Upper lobe of right lung (tissue), 1 donor: ENCODE measurements at places on chromosomes 11 and 22.

- peak; percentile 77 for DNase-seq
Observed at GRCh38 chr11:17012712-17013547, 1.3 kb downstream of the PLEKHA7 start.

- DNase-seq, result no peak
Observed at GRCh38 chr11:95688501-95689222, 100.9 kb downstream of the FAM76B start.

DNA sequence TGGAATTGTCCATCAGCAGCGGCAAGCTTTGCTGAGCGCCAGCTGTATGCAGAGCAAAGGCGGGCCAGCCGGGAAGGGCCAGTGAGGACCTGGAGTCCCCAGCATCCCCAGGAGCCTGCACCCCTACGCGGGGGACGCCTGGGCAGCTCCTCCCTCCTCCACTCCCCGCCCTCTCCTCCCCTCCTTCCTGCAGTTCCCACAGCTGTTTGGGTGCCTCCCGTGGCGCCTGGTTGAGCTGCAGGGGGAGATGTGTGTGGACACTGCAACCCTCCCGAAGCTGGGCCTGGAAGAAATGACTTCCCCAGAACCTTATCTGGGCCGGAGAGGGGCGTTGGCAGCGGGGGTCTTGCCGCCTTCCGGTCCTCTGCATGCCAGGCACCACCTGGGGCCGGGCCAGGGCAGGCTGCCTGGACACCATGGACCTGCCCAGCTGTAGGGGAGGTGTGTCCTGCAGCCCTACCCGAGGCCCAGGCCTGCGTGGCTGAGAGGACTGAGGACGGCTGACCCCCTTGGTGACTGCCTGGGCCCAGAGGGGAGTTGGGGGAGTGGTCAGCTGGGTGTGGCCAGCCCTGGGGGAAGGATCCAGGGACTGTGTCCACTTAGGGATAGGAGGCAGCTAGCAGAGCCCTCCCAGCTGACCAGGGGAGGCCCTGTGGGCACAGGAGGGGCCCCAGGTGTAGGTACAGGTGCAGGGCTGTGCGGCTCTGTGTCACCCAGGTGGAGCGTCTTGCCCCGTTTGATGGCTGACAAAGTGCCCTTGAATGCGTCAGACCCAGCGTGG, 16.8 kb upstream of the MUC6 start:
- DNase-seq, result peak; percentile 57

DNA sequence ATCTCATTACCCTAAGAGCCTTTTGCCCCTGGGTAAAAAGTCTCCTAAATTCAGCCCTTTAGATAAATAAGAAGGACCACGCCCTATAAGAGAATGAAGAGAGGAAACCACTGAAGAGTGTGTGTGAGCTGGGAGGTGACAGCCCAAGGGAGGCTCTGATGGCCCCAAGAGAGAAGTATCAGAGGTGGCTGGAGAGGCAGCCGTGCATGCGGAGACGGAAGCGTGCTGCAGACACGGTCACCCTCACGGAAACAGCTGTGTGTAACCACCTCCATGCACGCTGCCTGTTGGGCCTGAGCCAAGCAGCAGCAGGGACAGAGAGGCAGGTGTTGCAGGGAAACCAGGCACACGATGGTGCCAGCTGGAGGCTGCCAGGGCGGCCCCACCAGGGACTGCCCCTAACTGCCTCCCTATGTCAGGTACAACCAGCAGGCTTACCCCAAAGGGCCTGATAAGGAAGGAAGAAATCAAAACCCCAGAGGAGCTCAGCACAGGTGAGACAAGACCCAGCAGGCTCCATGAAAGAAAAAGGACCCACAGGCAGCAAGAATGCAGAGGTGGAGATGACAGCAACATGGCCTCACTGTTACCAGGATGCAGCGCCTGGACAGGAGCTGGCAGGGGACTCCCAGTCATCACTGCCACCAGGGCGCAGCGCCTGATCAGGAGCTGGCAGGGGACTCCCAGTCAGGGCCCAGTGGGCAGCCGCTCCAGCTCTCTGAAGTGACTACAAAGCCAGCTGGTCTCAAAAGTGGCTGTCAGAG, 7.8 kb downstream of the LARGE2 start:
- DNase-seq, result peak; percentile 73

DNA sequence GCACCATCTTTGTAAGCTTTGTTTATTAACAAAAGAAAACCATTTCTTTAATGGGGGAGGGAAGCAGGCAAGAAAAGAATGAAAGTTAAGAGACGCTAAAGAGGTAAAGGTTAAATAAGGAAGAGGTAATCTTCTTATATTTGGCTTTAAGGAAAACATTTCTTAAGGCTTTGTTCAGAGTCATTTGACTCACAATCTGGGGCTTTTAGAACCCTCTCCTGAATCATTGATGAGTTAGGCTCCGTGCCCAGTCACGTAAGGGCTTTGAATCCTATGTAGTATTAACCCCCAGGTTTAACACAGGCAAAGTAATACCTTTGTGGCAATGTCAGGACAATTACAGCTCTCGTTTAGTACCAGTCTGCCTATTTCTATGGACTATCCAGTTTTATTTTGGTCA, 26.1 kb downstream of the MADD start:
- DNase-seq, result no peak

GRCh38 chr11:75996523-75997442, 181.8 kb downstream of the UVRAG start:
- DNase-seq, result no peak

DNA sequence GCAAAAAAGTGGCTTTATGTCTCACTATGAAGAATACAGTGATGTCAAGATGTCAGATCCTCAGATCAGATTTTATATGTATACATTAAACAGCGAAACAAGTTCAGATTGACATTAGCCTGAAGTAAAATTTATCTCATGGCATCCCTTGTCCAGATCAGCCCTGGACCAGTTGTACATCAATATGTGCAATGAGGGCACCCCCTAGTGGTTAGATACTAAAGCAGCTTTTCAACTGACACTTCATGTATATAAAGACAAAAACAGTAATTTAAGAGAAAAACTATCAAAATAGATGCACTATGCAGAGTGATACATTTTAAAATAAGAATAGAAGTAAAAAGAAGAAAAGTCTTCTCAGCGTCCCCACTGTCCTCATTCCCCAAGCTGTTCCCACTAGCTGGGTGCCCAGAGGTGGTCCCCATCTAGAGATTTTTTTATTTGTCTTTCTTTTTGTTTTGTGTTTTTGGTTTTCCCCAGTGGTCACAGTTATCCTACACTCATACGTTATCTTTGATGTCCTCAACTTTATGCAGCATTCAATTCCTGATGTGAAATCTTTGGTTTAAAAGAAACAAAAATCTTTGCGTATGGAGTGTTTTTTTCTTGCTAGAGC, 2193.4 kb upstream of the RAG2 start:
- no peak for DNase-seq

- no peak for DNase-seq
Observed at GRCh38 chr11:78255919-78256318, 67.2 kb downstream of the USP35 start.

GRCh38 chr22:41501209-41501608, 32.3 kb downstream of the ACO2 start:
- no peak for DNase-seq
